ENCODE measurements at places on chromosomes 11 and 22.

DNA sequence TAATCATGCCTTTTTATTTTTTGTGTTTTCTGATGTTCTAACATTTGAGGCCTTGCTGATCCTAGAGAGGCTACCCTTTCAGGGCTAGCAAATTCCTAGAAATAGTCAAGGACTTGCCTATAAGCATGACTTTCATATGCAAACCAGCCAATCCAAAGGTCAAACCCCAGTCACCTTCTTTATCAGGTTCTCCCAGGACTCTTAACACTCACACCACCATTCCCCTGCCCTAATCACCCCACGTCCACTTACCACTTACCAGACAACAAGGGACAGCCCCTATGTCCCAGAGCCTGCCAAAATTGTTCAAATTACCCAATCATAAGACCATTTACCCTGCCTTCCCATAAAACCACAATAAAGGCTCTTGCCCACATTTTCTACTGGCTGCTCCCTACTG, 1339.8 kb downstream of the LRRC4C start:
- DNase-seq, result no peak

DNA sequence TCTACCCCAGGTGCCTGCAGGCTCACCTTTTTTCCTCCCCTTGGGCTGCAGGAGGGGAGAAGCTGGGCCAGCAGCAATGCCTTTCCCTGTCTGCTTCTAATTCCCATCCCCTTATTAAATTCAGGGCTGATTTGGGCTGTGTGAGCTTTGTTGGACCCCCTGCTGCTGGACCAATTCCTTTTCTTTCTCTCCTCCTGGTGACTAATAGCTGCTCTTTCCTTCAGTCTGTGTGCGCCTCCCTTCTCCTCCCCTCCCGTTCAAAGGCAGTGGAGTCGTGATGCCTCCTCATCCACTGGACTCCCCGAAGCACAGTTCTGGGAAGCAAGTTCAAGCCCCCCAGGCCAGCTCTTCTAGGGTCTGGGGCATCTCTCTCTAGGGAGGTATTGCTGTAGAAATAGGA, 567.9 kb upstream of the CADM1 start:
- no peak for DNase-seq

GRCh38 chr11:44509296-44509695, 56.2 kb upstream of the CD82 start:
- no peak for DNase-seq

- DNase-seq, result no peak
These were observed 62.2 kb downstream of the DKK3 start for GRCh38 chr11:11946180-11946579.

GRCh38 chr11:86002431-86002830, 66.5 kb downstream of the PICALM start:
- no peak for DNase-seq

DNA sequence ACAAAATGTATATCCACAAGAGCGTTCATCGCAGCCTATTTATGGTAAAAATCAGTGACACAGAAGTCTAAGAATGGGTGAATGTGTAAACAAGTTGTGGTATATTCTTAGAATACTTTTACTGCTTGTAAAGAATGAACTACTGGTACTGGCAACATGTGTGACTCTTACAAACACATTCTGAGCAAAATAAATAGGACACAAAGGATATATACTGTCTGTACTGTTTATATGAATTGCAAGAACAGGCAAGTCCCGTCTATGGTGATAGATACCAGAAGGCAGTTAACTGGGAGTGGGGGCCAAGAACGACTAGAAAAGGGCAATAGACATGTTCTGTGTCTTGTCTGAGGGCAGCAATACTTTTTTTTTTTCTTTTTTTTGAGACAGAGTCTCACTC, 112.6 kb downstream of the TBC1D22A start:
- no peak for DNase-seq
